ENCODE measurements at places on chromosomes 1 and 21.

DNA sequence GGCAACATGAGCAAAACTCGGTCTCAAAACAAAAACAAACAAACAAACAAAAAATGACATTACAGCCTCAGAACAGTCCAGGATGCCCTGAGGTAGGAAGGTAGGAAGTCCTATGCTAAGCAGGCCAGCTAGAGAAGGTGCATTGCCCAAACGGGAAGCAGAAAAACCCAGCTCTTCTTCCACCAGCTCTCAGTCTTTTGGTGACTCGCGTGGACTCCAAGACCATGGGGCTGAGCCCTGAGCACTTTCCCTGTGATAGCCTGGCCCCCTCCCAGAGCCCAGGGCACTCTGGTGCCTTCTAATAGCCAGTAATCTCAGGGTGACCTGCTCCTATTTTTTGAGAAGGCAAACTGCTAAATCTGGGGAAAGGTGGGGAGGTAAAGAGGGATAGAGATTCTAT, 16.1 kb downstream of the PHLDA3 start:
- no peak for DNase-seq

GRCh38 chr1:248820041-248820585, 5.6 kb downstream of the SH3BP5L start:
- no peak for DNase-seq

DNA sequence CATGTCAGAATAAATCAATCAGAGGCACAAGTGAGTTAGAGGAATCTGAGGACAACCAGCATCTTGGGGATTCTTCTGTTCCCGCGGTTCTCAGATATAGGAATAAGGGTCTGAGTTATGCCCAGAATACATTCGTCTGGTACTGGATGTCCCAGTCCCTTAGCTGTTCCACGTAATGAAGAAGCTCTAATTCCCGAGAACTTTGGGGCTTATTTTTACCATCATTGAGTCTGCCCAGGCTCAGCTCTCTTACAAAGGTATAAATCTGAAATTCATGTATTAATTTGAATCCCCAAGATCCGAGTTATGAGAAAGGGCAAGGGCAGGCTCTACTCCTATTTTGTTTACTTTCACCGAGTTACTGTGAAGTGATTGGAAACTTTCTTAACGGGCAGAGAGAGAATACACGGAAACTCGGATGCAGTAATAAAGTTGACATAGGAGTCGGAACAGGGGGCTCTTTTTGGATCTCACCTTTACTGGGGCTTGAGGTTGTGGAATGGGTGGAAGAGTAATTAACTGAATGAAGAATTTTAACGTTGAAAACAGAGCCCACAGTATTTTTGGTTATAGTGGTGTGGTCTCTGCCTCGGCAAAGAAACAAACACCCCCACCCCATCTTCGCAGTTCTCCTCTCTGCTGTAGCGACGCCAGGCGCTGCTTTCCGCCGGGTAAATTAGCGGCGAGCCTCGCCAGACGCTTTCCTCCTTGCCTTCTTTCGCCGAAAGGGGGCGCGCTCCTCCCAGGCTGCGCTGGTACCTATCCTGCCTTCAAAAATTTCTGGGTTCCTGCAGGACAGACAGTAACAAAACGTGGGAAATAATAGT, 7.1 kb downstream of the PRRX1 start:
- DNase-seq: no peak

- no peak for DNase-seq
These were observed 12.4 kb downstream of the SAMSN1 start for GRCh38 chr21:14533499-14534428.

DNA sequence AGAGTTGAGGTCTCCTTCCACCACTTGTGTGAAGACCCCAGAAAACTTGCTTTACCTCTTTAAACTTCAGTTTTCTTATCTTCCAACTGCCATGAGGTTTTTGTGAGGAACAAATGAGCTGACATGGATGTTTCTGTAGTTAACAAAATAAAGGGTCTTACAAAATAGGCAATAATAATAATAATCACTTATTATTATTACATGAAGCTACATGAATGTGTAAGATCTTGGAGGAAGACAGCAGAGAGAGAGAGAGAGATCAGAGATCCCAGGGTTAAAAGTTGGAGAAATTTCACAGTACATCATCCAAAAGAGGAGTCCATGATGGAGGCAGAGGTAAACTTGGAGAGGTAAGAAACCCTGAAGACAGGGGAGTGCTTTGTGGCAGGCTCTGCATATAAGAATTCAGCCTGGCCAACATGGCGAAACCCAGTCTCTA, 10.7 kb downstream of the RCC1 start:
- DNase-seq: no peak

DNA sequence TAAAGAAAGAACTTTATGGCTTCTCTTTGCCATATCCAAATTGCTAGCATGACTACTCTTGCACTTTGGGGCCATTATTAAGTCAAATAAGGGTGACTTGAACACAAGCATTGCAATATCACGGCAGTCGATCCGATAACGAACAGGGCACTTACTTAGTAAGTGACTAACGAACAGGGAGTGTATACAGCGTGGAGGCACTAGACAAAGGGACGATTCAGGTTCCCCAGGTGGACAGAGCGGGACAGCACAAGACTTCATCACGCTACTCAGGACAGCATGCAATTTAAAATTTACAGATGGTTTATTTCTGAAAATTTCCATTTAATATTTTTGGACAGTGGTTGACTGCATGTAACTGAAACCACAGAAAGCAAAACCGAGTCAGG, 5.4 kb upstream of the PITHD1 start:
- DNase-seq: no peak

- no peak for DNase-seq
These were observed 1.7 kb upstream of the TRAPPC10 start for GRCh38 chr21:44010429-44010828.

DNA sequence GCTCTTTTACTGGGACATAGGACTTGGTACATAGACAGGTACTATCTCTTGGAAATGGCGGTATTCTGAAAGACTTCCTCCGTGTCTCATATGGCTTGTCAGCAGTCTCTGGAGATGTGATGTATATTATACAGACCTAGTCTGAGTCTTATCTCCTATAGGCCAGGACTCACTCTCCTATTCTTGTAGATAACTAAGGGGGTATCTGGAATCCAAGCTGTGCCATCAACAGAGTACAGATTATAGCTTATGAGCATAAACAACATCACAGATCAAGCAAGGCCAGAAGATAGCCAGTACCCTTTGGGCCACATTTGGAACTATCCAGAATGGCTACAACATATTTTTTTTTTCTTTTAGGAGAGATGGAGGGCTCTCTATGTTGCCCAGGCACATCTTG, 16.1 kb upstream of the RIMKLA start:
- no peak for DNase-seq

DNA sequence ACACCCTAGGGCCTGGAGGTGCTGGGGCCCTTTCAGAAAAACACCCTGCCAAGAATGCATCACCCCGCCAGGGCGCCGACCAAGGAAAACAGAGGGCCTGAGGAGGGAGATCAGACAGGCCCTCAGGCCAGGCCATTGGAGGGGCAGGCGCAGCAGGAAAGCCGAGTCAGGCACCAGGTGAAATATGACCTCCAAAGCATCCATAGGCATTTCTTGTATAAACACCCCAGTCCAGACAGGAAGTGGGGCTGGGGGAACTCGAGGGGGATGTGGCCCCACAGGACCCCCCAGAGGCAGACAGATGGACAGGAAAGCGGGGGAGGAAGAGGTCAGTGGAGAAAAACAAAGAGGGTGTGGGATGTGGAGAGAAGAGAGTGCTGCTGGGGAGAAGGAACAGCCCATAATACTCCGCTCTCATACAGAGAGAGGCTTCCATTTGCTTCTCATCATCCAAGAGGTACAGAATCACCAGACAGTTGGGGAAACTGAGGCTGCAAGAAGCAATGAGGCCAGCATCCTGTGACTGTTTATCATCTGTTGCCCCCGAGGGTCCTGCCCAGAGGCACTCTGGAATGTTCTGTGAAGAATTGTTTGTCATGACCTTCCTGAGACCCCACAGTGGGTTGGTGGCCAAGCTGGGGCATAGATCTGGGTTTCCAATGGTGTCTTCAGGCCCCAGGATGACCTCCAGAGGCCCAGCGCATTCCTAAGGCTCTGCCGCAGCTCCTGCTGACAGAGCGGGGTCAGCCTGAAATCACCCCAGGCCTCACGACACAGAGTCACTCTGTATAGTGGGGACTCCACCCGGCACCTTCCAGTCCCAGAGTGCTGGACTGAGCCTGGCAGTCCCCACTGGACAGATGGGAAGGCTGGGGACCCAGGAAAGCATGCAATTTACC, 18.0 kb downstream of the TRIM62 start:
- no peak for DNase-seq

GRCh38 chr21:37865156-37865555, 51.1 kb downstream of the KCNJ6 start:
- no peak for DNase-seq

DNA sequence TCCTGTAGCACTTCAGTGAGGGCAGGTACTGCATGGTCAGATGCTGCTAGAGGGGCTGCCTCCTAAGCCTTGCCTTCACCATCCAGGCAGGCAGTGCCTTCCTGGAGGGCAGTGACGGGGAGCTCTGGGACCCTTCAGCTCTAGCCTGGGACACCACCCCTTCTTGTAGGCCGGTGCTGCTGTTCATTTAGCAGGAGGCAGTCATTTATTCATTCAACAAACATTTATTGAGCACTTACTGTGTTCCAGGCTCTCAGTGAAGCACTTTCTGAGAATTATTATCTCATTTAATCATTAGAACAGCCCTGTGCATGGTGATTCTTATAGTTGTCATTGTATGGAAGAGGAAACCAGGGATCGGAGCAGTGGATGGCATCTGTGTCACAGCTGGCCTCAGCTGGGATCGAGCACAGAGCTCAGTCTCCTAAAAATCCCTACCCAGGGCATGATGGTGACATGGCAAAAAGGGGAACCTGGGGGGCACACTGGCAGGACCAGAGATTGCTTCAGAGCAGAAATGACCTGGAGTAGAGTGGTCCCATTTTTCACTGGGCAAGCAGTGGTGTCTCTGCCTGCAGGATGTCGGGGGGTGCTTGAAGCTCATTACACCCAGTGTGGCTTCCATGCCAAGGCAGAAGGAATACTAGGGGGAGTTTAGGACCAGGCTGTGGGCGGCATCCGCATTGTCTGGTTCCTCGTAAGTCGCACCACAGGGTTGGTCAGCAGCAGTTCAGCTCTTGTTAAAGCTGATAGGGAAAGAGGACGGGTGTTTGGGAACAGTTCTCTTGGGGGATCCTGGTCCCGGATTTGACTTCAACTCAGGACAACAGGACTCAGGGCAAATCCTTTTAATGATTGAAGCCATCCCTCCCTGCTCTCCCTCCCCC, 28.8 kb downstream of the ARHGEF10L start:
- DNase-seq: no peak

- DNase-seq: peak; percentile 17
These were observed 3.1 kb upstream of the KCNE2 start for GRCh38 chr21:34360488-34361241.

- DNase-seq: no peak
These were observed 37.1 kb upstream of the USP25 start for GRCh38 chr21:15692711-15693110.

GRCh38 chr1:202349206-202349928, 868 bp downstream of the PPP1R12B start:
- DNase-seq: peak; percentile 27

DNA sequence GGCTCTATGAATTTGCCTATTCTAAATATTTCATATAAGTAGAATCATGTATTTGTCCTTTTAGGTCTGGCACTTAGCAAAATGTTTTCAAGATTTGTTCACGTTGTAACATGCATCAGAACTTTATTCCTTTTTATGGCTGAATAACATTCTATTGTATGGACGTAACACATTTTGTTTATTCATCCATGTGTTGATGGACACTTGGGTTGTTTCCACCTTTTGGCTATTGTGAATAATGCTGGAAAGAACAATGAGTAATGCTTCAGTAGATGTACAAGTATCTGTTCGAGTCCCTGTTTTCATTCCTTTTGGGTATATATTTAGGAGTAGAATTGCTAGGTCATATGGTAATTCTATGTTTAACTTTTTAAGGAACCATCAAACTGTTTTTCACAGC, 24.7 kb downstream of the SLC35A3 start:
- DNase-seq: no peak

DNA sequence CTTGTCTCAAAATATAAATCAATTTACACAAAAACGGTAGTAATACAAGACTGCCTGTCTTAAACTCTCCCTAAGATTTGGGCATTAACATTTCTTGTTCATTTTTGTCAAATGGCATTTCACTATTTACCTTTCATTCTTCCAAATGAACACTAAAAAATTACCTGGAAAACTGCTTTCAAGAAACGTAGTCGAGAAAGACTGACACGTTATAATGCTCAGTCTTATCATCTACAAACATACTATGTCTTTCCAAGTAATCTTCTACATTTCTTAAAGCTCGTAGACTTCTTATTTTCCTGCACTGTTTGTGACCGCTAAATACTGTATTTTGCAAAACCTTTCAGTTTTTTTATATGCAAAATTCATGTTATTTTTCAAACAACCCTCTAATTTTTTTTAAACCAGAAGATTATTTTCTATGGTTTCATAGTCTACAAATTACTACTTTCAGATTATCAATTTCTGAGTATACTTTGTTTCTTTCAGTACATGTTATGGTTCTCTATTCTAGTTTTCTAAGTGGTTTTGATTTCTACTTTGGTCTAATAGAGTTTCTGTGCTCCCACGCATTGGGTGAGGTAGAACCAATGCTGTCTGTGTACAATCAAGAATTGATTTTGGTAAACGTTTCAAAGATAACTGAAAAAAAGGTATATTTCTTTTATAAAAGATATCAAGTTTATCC, 336.4 kb downstream of the SMYD3 start:
- no peak for DNase-seq

- DNase-seq: no peak
These were observed 27.2 kb upstream of the CAPZB start for GRCh38 chr1:19512545-19512944.

GRCh38 chr1:238061967-238062613, 171.4 kb upstream of the ZP4 start:
- no peak for DNase-seq

DNA sequence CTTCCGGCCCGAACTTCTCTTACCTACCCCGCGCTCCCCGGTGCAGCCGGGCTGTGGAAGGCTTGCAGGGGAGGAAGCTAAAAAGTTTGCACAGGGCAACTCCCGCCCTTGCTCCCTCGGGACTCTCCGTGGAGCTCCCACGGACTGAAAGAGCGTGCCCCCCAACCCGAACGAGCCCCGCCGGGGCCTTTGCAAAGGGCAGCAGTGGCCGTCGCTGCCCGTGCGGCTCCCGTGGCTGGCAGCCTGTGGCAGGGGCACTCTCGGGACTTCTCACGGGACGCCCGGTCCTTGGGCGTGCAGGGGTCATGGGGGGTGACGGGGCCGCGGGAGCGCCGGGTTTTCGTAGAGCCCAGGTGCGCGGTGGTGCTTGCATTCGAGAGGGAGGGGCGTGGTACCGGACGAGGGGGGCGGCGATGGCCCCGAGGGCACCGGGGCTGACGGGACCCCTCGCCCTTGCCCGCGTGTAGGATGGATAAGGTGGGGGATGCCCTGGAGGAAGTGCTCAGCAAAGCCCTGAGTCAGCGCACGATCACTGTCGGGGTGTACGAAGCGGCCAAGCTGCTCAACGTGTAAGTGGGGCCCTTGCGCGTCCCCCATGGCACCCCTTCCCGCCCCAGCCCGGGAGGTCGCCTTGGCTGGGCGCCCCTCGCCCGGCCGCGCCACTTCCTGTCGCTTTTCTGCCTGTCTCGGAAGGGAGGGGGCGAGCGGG, 711 bp downstream of the GADD45A start:
- no peak for DNase-seq
